Foreskin keratinocyte (primary cell): ENCODE measurements at places on chromosomes 7 and 10.

GRCh38 chr10:10687751-10688150 is 329.9 kb upstream of the CELF2 start:
- no peak for DNase-seq

- no peak for DNase-seq
These were observed 32.9 kb downstream of the PROSER2 start for GRCh38 chr10:11856089-11856488.

DNA sequence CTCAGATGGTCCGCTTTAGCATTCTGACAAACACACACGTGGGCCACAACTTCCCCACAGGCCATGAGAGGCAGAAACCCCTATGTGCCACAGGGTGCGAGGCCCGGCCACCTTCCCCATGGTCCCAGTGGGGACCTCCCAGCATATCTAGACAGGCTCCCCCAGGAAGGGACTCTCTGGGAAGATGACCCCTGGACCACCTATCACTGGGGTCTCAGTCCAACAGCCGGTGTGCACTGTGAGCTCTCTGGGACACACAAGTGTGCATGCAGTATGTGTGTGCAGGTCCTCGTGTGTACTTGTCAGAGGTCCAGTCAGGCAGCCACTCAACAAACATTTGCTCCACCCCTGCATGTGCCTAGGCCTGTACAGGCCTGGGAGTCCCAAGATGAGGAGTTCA is 18.7 kb downstream of the GRID1 start:
- no peak for DNase-seq

- DNase-seq: peak; percentile 40
These were observed 66.1 kb upstream of the CYP2C18 start for GRCh38 chr10:94617389-94617944.
